AML-193 (cell line): ENCODE measurements at places on chromosomes 2 and 18.

DNA sequence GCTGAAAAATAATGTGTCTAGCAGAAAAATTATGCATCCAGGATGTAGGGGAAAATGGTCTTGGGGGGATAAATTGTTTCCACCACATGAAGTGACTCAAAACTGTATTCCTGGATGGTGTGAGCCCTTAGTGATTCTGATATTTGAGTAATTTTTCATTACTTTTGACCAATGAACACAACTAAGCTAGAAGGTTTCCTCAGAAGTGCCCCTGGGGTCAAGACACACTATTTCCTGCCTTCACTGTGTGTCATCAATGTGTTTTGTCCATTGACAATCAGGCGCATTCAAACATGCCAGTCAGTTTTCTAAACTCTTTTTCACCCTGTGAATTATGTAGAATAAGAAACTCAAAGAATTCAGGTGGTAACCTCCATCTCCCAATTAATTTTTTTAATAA lies 130.5 kb upstream of the REG3G start:
- no peak for DNase-seq

DNA sequence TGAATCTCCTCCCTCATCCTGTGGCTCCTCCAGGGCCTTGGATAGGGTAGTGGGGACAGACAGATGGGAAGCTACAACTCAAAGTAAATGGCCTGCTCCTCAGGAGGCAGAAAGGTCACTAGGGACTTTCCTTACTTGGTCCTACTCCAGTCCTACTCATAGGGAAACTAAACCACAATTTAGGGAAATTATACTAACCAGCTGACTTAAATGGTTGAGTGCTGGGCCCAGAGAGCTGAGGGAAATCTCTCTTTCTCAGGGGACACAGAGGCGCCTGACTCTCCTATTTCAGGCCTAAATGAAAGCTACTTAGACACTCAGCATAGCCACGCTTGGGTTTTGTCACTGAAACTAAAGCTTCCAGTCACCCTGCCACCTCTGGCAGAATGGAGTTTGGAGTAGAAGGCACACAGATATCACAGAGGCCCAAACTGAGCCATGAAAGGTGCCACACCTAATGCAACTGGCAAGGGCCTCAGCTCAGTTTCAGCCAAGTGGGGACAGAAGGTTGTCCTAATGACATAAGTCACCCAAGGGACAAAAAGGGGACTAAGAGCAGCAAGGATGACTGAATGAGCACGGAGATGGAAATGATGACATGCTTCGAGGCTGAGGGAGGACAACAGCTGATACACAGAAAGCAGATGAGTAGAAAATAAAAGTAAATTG lies 24.0 kb downstream of the CERKL start:
- no peak for DNase-seq

- no peak for DNase-seq
Observed at GRCh38 chr2:45052388-45052928, 43.2 kb upstream of the SIX2 start.

- no peak for DNase-seq
Observed at GRCh38 chr2:218003281-218003944, 618 bp upstream of the TNS1 start.

DNA sequence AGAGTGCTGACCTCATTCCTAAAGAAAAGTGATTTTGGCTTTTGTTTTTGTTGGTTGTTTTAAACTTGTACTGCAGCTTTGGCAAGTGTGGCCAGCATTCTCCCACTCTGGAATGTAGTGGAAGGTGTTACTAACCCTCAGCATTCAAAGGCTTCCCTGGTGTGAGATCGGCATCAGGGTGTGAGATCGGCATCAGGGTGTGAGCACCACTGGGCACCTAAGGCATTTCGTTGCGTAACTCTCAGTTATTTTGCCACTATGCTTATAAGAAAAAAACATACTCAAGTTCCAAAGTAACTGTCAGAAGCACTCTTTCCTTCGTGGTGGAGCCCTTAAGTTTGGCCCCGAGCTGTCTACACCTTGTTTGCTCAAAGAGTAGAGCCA lies 1.7 kb downstream of the CYBRD1 start:
- DNase-seq, result peak; percentile 59

- no peak for DNase-seq
Observed at GRCh38 chr2:96715658-96716057, 24.2 kb downstream of the LMAN2L start.

- DNase-seq, result peak; percentile 84
Observed at GRCh38 chr2:195659982-195660890, 3.2 kb downstream of the SLC39A10 start.
